ENCODE measurements at places on chromosomes 4 and X. TPM values are rescaled to one million over a fixed set of nuclear protein-coding genes. Genes with fewer than 3 reads are reported as not detected.

- DNase-seq, result no peak
Measured at GRCh38 chr4:165927366-165927765, 54.3 kb downstream of the TLL1 start.

- no peak for DNase-seq
Measured at GRCh38 chr4:144347121-144347520, 206.6 kb upstream of the GYPA start.

GRCh38 chr4:88659055-88659889 is 38.4 kb downstream of the NAP1L5 start:
- DNase-seq, result peak; percentile 25

DNA sequence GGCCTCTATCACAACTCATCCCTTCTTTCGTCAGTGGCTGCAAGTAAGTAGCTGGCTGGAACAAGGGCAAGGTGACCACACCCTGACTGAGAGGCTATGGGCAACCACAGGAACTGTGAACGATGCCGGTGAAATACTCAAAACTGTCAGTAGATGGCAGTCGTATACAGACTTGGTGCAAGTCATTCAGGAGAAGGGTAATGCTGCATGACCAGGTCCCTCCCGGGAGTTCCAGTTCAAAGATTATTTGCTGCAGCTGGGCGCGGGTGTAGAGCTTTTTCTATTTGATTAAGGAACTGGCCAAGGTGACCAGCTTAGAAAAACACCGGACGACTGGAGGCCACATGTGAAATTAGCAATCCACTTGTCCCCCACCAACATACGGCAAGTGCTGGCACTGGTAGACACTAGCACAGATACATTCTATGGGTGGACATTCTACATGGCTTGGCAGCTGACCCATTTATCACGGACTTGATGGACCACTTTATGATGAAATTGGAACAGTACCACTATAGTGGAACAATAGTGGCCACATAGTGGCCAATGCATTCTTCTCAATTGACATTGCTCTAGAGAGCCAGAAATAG is 726.6 kb downstream of the TRAM1L1 start:
- peak; percentile 49 for DNase-seq

DNA sequence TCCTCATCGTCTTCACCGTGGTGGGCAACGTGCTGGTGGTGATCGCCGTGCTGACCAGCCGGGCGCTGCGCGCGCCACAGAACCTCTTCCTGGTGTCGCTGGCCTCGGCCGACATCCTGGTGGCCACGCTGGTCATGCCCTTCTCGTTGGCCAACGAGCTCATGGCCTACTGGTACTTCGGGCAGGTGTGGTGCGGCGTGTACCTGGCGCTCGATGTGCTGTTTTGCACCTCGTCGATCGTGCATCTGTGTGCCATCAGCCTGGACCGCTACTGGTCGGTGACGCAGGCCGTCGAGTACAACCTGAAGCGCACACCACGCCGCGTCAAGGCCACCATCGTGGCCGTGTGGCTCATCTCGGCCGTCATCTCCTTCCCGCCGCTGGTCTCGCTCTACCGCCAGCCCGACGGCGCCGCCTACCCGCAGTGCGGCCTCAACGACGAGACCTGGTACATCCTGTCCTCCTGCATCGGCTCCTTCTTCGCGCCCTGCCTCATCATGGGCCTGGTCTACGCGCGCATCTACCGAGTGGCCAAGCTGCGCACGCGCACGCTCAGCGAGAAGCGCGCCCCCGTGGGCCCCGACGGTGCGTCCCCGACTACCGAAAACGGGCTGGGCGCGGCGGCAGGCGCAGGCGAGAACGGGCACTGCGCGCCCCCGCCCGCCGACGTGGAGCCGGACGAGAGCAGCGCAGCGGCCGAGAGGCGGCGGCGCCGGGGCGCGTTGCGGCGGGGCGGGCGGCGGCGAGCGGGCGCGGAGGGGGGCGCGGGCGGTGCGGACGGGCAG is 792 bp downstream of the ADRA2C start:
- DNase-seq, result no peak

Gene PABPC4L
- polyA plus RNA-seq, result 11.9 TPM

GRCh38 chrX:135931644-135932487 is 38.4 kb downstream of the SAGE1 start:
- no peak for DNase-seq

DNA sequence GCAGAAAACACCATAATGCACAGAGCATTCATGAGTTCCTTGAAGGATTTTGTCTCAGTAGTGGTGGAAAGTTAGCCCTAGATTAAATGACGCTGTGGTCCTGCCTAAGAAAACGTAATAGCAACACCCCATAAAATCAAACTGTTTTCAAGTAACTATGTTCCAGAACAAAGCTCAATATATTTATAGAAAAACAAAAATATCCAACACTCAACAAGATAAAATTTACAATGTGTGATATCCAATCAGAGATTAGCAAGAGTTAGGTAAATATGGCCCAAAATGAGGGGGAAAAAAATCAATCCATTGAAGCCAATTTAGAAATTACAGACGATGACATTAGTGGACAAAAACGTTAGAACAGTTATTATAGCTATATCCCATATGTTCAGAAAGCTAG is 9.9 kb upstream of the GAB1 start:
- DNase-seq, result no peak
